ENCODE measurements at places on chromosomes 12 and 14.

- no peak for DNase-seq
Measured at GRCh38 chr14:70987041-70987440, 79.8 kb downstream of the PCNX1 start.

- no peak for DNase-seq
Measured at GRCh38 chr12:92971859-92972524, 42.9 kb upstream of the EEA1 start.

DNA sequence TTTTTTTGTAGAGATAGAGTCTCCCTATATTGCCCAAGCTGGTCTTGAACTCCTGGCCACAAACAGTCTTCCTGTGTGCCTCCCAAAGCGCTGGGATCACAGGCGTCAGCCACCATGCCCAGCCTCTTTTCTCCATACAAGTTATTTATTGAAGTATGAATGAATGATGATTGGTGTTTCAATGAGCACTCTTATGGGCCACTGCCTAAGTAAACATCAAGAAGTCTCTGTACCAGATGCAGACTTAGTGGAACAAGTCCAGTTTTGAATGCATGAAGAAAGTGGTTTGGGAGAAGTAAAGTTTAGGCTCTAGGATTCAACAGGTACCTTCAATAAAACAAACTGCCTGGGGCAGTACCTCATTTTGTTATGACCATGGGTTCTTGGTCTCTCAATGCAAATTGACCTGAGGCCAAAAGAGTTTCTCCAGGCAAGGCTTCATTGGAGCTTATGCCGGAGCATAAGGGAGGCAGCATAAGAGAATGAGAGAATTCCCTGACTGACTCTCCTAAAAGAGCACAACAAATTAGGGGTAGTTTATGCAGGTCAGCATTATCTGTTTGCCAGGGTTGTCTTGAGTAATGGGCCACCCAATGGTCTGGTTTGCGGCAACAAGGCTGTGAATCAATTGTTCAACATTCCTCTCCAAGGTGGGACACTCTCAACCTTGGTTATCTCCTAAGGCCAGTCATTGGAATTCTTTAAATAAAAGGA is 1.1 kb upstream of the GMFB start:
- DNase-seq, result no peak

DNA sequence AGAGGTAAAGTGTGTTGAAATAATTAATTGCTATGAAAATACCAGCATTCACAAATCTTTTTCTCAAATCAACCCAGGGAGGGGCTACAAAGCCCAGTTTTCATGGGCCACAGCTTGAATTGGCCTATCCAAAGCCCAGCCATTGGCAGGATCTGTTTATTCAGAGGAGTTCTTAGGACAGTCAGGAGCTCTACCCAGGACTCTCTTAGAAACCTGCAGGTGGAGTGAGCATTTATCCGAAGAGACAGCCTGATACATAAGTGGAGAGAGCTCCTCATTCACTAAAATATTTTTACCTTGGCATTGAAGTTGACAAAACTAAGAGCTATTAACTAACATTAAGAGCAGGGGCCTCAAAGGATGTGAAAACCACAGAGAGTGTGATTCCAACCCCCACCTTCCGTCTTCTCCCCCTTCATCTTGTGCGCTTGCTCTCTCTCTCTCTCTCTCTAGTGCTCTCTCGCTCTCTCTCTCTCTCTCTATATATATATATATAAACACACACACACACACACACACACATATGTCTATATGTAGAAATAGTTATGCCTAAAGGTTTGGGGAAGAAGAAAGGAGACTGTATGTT is 315.5 kb downstream of the SNAPC1 start:
- no peak for DNase-seq

DNA sequence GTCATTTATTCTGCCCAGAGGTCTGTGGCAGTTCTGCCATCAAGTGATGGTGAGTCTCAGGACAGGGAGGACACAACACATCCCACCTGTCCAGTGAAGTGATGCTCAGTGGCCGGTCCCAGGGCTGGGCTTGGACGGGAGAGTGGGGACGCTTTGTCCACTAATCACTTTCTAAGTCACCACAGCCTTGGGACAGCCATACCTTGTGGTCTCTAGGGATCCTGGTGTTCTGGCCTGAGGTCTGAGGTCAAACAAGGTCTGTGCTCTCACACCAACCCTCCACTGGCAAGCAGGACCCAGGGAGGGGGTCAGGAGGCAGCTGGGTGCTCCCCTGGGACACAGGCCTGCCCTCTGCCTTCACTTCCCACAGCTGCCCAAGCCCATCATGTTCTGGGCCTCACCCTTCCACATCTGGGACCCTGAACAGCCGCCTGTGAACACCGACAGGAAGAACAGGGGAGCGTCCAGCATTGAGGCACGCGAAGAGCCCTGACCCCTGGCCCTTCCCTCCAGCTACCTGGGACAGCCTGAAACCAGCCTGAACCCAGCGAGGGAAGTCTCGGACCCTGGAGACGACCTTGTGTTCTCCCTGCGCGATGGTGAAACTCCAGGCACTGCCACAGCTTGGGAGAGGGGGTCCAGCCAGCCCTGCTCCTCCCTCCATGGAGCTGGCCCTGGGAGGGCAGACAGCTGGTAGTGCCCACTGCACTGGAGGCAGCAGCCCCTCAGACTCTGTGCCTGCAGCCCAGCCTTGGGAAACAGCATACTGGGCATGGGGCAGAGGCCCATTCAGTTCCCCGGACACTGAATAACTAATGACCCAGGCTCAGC is 19.7 kb upstream of the GPR132 start:
- no peak for DNase-seq

DNA sequence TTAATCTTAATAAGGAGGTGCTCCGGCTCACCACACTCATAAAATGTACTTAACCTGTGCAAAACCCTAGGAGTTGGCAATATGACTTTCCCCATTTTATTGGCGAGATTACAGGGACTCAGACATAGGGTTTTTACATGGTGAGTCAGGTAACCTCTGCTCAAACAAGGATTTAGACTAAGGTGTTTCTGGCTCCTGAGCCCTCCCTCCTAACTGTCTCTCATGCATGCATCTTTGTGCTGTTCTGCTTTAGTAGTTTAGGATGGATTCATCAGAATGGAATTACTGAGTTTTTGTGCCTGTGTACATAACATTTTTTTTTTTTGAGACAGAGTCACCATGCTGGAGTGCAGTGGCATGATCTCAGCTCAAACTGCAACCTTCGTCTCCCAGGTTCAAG is 993.3 kb upstream of the TMEM132C start:
- DNase-seq, result no peak

GRCh38 chr14:100591453-100592371 is 4.5 kb upstream of the BEGAIN start:
- no peak for DNase-seq

DNA sequence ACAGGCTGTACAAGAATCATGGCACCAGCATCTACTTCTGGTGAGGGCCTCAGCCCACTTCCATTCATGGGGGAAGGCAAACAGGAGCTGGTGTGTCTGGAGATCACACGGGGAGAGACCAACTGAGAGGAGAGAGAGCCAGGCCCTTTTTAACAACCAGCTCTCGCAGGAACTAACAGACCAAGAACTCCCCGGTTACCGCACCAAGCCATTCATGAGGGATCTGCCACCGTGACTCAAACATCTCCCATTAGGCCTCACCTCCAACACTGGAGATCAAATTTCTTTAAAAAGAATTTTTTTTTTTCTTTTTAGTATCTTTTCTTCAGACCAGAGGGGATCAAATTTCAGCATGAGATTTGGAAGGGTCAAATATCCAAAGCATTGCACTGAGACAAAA is 16.7 kb upstream of the AQP2 start:
- no peak for DNase-seq

- no peak for DNase-seq
Measured at GRCh38 chr14:105911006-105911847, 384.8 kb downstream of the TMEM121 start.

- no peak for DNase-seq
Measured at GRCh38 chr14:89635615-89636014, 218.6 kb upstream of the FOXN3 start.

DNA sequence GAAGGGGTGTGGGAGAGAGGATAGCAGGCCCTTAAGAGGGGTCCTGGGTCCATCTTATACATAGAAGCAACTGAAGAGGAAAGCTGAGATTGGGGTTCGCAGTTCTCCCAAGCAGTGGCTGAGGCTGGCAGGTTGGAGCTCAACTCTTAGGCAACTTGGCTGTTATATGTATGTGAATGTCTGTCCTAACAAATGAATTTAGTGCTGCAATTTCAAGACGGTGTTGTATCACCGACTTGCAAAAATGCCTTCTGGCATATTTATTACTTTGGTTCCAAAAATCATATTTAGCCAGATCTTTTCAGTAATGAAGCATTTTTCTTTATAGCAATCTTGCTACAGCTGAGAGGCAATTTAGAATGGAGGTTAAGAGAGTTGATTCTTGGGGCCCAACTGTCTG is 148.3 kb downstream of the AKAP6 start:
- no peak for DNase-seq

GRCh38 chr12:3622021-3622821 is 130.7 kb downstream of the CRACR2A start:
- no peak for DNase-seq

DNA sequence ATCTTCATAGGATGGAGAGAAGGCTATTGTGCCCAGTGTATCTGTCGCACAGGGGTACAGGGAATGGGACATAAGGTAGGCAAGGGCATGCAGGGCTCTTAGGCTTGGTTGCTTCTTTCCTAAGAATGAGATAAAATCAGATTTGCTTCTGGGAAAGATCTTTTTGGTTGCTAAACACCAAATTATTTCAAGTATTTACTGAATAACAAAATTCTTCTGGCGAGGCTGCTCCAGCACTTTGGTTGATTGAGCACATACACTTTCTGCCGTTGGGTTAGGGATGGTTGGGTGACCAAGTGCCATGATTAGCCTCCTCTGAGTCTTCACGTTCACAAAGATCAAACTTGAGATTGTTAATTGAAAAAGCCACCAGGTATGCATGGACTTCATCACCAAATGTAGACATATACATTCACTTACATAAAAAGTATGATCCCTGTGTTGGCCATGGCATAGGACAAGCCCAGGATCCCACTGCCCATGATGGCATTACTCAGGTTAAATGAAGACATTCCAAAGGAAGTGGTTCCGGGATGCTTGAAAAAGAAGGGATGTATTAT is 38.2 kb downstream of the SLC38A4 start:
- no peak for DNase-seq

DNA sequence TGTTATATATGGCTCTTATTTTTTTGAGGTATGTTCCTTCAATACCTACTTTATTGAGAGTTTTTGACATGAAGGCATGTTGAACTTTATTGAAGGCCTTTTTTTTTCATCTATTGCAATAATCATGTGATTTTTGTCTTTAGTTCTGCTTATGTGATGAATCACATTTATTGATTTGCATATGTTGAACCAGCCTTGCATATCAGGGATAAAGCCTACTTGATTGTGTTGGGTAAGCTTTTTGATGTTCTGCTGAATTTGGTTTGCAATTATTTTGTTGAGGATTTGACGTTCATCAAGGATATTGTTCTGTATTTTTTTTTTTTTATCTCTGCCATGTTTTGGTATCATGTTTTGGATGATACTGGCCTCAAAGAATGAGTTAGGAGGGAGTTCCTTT is 15.2 kb upstream of the ART4 start:
- no peak for DNase-seq

- no peak for DNase-seq
Measured at GRCh38 chr14:75120541-75121291, 6.1 kb downstream of the NEK9 start.

DNA sequence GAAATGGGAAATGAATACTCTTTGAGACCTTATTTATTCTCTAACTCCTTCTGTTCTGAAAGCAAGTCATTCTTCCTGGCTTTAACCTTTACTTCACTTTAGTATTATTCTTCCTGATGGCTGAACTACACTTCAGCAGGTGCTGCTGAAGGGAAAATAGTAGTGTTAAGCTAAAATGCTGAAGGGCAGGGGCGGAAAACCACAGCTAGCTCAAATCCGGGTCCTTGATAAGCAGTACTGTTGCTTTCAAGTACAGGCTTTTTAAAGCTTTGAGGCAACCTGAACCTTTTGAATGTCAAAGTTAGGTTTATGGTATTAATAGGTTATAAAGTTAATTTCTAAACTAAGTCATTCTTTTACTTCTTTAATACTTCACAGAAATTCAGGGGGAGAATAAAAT is 10.7 kb downstream of the CCDC196 start:
- no peak for DNase-seq

DNA sequence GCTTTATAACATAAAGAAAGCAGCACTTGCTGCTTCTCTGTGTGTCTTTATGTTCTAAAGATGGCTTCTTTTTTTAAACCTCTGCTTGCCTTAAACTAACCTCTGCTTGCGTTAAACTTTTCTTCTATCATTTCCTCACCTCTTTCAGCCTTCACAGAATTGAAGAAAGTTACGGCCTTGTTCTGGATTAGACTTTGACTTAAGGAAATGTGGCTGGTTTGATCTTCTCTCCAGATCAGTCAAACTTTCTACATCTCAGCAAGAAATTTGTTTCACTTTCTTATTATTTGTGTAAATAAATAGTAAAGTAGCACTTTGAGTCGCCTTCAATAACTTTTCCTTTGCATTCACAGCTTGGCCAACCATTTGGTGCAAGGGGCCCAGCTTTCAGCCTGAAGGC is 64.2 kb downstream of the CMAS start:
- no peak for DNase-seq

GRCh38 chr14:65933400-65934069 is 521.0 kb downstream of the FUT8 start:
- DNase-seq, result no peak

GRCh38 chr12:132106921-132107320 is 37.2 kb downstream of the DDX51 start:
- no peak for DNase-seq

GRCh38 chr12:97160277-97160676 is 253.2 kb downstream of the NEDD1 start:
- no peak for DNase-seq

DNA sequence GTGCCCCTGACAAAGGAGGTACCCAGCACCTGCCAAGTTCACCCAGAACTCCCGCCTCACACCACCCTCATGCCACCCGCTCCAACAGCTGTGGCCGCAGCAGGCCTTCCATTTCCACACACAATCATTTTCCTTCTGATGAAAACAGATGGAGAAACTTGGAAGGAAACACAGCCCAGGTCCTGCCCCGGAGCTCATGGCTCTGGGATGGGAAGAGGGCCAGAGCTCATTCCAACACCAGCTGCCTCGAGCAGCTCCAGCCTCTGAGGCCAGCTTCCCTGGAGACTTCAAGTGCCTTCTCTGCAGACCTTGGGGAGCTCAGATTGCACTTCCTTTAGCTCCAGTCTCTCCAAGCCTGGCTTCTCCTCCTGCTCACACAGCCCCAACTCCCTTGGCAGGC is 55.1 kb upstream of the CMKLR1 start:
- DNase-seq, result no peak

DNA sequence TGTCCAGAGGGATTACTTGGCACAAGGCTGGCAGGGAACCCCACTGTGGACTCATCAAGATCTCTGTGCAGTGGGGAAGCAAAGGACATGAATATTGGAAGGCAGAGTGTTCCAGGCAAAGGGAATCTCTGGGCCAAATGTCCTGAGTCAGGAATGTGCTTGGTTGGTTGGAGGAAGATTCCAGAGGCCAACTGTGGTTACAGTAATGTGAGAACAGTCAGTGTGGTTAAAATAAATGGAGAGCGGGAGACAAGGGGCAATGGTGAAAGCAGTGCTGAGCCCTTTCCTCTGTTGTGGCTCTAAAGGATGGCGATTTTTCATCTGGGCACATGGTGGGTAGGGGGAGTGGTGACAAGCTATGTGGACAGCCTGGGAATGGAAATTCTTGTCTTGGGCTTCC is 948.2 kb downstream of the BCL11B start:
- DNase-seq, result no peak

GRCh38 chr14:81980601-81981306 is 447.1 kb upstream of the SEL1L start:
- DNase-seq, result no peak

Data from activated CD8-positive, alpha-beta memory T cell treated with anti-CD3 and anti-CD28 coated beads for 24 hours (primary cell).